ENCODE measurements at places on chromosomes 12 and 14.

DNA sequence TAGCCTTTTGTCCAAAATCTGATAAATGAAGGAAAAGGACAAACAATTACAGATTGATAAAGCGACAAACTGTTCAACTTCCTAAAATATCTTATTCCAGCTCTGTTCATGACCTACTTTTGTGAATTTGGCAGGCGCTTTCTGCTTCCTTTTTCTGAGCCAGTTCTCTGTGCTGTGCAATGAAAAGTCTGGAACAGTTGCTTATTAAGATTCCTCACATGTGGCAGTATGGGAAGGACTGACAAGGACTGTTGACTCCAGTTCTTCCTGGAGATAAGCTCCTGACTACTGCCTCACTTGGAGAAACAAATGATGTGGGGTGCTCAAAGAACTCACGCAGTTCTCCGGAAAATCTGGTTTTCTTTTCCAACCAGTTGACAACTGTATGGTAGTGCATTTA is 58.3 kb upstream of the ANP32D start:
- DNase-seq, result no peak
- H3K4me3 ChIP-seq, result no peak overlapping the region
- H3K36me3 ChIP-seq, result peaks cover 11% of the 10 kb centered on the region

- H3K4me1 ChIP-seq, result peaks cover 26% of the 10 kb centered on the region
- DNase-seq, result no peak
- H3K27me3 ChIP-seq, result no peaks in the 10 kb centered on the region
Measured at GRCh38 chr12:38744041-38744440, 161.3 kb downstream of the CPNE8 start.

DNA sequence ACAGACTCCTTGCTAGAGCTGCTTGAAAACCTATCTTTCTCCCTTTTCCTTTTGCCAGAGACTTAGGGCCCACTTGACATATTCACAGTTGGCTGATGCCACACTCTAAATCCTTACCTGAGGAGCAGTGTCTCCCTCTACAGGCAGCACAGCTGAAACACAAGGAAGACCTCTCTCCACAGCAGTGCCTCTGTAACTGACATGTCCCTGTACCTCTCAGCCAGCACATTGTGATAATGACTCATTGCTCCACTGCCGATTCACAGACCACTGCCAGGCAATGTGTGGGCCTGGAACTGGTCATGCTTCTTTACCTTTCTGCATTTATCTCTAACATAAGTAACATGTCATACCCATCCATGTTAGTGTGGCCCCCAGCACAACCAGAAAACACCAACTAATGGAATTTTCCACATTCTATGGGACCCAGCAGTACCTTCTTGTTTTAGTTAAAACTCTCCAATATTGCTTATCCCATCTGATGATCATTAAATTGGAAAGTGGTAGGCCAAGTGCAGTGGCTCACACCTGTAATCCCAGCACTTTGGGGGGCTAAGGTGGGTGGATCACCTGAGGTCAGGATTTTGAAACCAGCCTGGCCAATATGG is 56.5 kb downstream of the GTF2A1 start:
- no peak overlapping the region for H3K4me3 ChIP-seq
- no peak overlapping the region for H3K27ac ChIP-seq
- peaks cover 4% of the 10 kb centered on the region for H3K4me1 ChIP-seq
- no peaks in the 10 kb centered on the region for H3K27me3 ChIP-seq

- H3K27me3 ChIP-seq, result no peaks in the 10 kb centered on the region
- H3K36me3 ChIP-seq, result no peaks in the 10 kb centered on the region
- no peak for DNase-seq
- H3K4me3 ChIP-seq, result no peak overlapping the region
- no peak overlapping the region for H3K27ac ChIP-seq
- peaks cover 52% of the 10 kb centered on the region for H3K4me1 ChIP-seq
Measured at GRCh38 chr12:27279826-27280225, 35.7 kb downstream of the STK38L start.

GRCh38 chr12:9888665-9889273 is 7.5 kb downstream of the KLRF2 start:
- H3K4me3 ChIP-seq, result no peak overlapping the region
- H3K27ac ChIP-seq, result no peak overlapping the region
- H3K4me1 ChIP-seq, result no peaks in the 10 kb centered on the region
- H3K36me3 ChIP-seq, result no peaks in the 10 kb centered on the region

GRCh38 chr14:67555518-67556090 is 22.5 kb downstream of the PLEKHH1 start:
- no peaks in the 10 kb centered on the region for H3K27me3 ChIP-seq
- H3K4me1 ChIP-seq, result peaks cover 10% of the 10 kb centered on the region
- no peak overlapping the region for H3K4me3 ChIP-seq
- H3K27ac ChIP-seq, result no peak overlapping the region
- peaks cover 28% of the 10 kb centered on the region for H3K36me3 ChIP-seq

DNA sequence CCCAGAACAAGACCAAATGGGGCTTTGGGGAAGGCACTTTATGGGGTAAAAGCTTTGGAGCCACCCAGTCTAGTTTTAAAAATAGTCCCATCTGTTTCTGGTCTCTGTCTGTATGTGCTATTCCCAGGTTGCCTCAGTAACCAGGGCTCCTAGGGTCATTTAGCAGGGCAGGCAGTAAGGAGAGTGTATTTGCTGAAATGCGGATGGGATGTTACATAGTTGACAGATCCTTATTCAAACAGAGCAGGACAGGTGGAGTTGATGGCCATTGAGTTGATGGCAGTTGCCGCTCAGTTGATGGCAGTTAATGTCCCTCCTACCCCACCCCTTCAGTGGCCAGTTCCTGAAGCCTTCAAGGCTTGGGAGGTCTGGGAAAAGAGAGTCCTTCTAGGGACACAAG is 4.6 kb downstream of the ZC3H10 start:
- no peak for DNase-seq
- H3K4me1 ChIP-seq, result peaks cover 35% of the 10 kb centered on the region
- H3K36me3 ChIP-seq, result peaks cover 18% of the 10 kb centered on the region
- no peaks in the 10 kb centered on the region for H3K27me3 ChIP-seq
- no peak overlapping the region for H3K27ac ChIP-seq
- H3K4me3 ChIP-seq, result no peak overlapping the region

DNA sequence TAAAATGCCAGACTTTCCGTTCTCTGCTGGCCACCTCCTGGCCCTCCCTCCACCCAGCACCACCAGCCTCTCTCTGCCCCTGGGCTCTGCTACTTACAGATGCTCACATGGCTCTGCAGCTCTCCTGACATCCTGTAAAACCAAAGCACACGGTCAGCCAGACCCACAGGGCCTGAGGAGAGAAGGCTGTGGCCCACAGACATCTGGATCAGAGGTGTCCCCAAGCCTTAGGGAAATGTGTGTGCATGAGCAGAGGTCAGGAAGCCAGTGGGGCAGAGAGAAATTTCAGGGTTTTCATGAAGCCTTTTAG is 11.5 kb downstream of the KRT77 start:
- no peak for DNase-seq
- H3K4me1 ChIP-seq, result peaks cover 14% of the 10 kb centered on the region
- H3K4me3 ChIP-seq, result peak overlapping the region; percentile 68
- no peaks in the 10 kb centered on the region for H3K36me3 ChIP-seq
- H3K27me3 ChIP-seq, result peaks cover 43% of the 10 kb centered on the region

GRCh38 chr12:1800401-1801302 is 19.7 kb upstream of the LRTM2 start:
- H3K27ac ChIP-seq, result no peak overlapping the region
- H3K4me1 ChIP-seq, result peaks cover 6% of the 10 kb centered on the region
- no peak overlapping the region for H3K4me3 ChIP-seq
- H3K36me3 ChIP-seq, result no peaks in the 10 kb centered on the region
- peak; percentile 48 for DNase-seq

GRCh38 chr12:95474660-95474958 is 657 bp downstream of the METAP2 start:
- peak overlapping the region; percentile 100 for H3K4me3 ChIP-seq
- DNase-seq, result no peak
- peak overlapping the region; percentile 91 for H3K27ac ChIP-seq
- H3K27me3 ChIP-seq, result peaks cover 2% of the 10 kb centered on the region
- H3K4me1 ChIP-seq, result peaks cover 17% of the 10 kb centered on the region
- H3K36me3 ChIP-seq, result peaks cover 34% of the 10 kb centered on the region

DNA sequence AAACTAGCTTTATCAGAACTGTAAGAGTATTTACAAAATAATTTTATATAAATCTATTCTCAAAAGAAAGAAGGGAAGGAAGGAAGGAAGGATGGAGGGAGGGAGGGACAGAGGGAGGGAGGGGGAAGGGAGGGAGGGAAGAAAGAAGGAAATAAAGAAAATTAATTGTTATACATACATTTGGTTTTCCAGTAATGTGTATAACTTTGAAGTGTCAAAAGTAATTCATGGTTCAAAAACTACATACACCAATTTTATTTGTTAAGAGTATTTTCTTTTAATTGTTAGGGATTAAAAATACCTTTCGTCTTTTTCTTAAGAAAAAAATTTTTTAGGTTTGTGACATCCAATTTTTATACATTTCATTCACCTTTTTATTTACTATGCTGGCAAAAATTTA is 17.5 kb upstream of the KCNC2 start:
- H3K27ac ChIP-seq, result no peak overlapping the region
- H3K27me3 ChIP-seq, result no peaks in the 10 kb centered on the region
- no peaks in the 10 kb centered on the region for H3K4me1 ChIP-seq
- no peak for DNase-seq
- H3K36me3 ChIP-seq, result no peaks in the 10 kb centered on the region
- H3K4me3 ChIP-seq, result no peak overlapping the region

GRCh38 chr14:101591582-101591981 is 30.3 kb downstream of the DIO3 start:
- H3K36me3 ChIP-seq, result peaks cover 4% of the 10 kb centered on the region
- H3K4me3 ChIP-seq, result no peak overlapping the region
- DNase-seq, result no peak
- no peaks in the 10 kb centered on the region for H3K4me1 ChIP-seq
- H3K27me3 ChIP-seq, result peaks cover 2% of the 10 kb centered on the region

DNA sequence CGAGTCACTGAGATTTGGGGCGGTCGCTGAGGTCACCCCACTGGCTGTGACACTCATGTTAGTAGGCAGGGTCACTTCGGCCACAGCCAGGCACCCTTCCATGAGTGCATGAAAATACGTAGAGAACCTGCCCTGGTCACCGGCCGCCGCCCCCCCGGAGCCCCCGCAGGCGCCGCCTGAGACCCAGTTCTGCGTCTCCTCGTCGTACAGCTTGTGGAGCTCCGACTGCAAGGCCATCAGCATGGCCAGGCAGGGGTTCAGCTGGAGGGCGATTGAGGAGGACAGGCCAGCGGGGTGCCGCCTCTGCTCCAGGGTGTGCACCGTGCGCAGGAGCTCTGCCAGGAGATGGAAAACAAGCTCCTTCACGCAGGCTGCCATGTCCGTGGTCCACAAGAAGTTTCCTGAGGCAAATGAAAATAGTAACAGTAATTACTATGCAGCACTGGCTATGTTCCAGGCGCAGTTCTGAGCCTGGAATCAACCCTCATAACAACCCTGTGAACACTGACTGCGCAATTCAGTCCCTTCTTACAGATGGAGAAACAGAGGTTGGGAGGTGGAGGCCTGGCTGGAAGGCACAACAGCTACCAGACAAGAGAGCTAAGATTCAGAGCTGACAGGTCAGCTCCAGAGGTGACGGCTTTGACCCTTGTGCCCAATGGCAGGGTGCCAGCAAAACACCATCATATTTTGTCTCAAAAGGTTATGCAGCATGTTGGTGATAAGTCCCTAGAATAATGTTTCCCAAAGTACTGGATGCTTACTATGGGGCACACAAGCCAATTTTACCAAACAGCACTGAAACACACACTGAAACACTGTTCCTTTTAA is 59.9 kb downstream of the TRAFD1 start:
- H3K27me3 ChIP-seq, result no peaks in the 10 kb centered on the region
- no peak for DNase-seq
- peaks cover 11% of the 10 kb centered on the region for H3K36me3 ChIP-seq
- H3K4me1 ChIP-seq, result peaks cover 17% of the 10 kb centered on the region
- H3K4me3 ChIP-seq, result no peak overlapping the region

- H3K27ac ChIP-seq, result 0 out of 2 replicates have a peak overlapping the region, but pooled peaks have one; percentile 2
- H3K4me1 ChIP-seq, result peaks cover 18% of the 10 kb centered on the region
- no peak overlapping the region for H3K4me3 ChIP-seq
- DNase-seq, result no peak
Measured at GRCh38 chr12:55824726-55825125, 4.7 kb downstream of the DNAJC14 start.

- no peak for DNase-seq
- H3K36me3 ChIP-seq, result peaks cover 39% of the 10 kb centered on the region
- H3K4me3 ChIP-seq, result no peak overlapping the region
- no peaks in the 10 kb centered on the region for H3K27me3 ChIP-seq
Measured at GRCh38 chr12:118065380-118065779, 4.4 kb upstream of the WSB2 start.

GRCh38 chr12:132478845-132479244 is 11.1 kb upstream of the FBRSL1 start:
- H3K27ac ChIP-seq, result no peak overlapping the region
- H3K36me3 ChIP-seq, result peaks cover 3% of the 10 kb centered on the region
- DNase-seq, result no peak

DNA sequence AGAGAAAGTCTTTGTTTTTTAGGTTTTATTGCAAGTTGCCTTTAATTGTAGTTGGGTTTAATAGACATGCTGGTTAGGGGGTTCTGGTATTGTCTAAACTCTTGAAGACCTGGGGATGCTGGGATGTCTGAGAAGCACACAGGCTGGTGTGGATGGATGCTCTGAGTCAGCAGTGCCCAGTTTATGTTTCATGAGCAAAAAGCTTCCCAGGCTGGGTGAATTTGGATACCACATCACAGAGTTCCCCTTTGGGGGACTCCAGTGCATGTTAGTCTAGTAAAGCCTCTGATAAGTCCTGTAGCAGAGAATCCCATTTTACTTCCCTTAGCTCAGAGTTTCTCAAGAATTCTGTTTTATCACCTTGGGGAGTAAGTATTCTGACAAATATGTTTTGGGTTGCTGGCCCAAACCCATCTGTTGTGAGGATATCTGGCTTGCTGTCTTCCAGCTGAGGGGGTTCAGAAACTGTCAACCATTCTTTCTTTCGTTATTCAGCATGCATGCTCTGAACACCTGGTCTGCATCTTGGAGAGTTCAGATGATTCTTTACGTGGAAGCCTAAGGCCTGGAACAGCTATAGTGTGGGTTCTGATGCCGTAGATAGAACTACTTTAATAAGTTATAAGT is 509.1 kb downstream of the VRK1 start:
- no peak overlapping the region for H3K4me3 ChIP-seq
- no peak for DNase-seq
- H3K36me3 ChIP-seq, result no peaks in the 10 kb centered on the region
- no peaks in the 10 kb centered on the region for H3K27me3 ChIP-seq
- H3K4me1 ChIP-seq, result peaks cover 8% of the 10 kb centered on the region

GRCh38 chr12:6570264-6570887 is 2.3 kb upstream of the NOP2 start:
- DNase-seq, result peak; percentile 86
- peaks cover 67% of the 10 kb centered on the region for H3K36me3 ChIP-seq
- peak overlapping the region; percentile 35 for H3K4me3 ChIP-seq
- peak overlapping the region; percentile 62 for H3K27ac ChIP-seq
